ENCODE measurements at places on chromosomes 5 and 9.
A peak's percentile ranks its signal among the peaks of the same experiment; 100 is the strongest.

- DNase-seq: no peak
These were observed 507.5 kb downstream of the MTRR start for GRCh38 chr5:8376478-8376877.

DNA sequence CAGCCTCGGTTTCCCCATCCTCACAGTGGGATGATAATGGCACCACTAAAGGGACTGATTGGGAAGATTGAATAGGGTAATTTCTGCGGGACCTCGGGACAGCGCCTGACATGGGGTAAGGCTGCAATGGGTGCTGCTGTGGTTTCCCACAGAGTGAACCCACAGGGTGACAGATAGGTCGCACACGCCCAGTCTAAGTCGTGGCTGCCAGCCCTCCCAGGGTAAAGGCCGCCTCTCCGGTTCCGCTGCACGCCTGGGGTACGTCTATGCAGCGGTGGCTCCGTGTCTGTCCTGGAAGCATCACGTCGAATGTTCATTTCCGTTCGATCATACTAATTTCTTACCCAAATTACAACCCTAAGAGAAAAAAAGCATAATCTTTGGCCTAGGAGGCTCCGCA is 631 bp downstream of the CFAP77 start:
- no peak for DNase-seq

GRCh38 chr5:173922527-173922926 is 34.4 kb downstream of the CPEB4 start:
- no peak for DNase-seq

- DNase-seq: no peak
These were observed 602.6 kb downstream of the MTRR start for GRCh38 chr5:8471581-8471980.

- DNase-seq: no peak
These were observed 287.4 kb downstream of the ARHGAP26 start for GRCh38 chr5:143057580-143057999.

- no peak for DNase-seq
These were observed 2.7 kb downstream of the EPB41L4B start for GRCh38 chr9:109317979-109318741.

DNA sequence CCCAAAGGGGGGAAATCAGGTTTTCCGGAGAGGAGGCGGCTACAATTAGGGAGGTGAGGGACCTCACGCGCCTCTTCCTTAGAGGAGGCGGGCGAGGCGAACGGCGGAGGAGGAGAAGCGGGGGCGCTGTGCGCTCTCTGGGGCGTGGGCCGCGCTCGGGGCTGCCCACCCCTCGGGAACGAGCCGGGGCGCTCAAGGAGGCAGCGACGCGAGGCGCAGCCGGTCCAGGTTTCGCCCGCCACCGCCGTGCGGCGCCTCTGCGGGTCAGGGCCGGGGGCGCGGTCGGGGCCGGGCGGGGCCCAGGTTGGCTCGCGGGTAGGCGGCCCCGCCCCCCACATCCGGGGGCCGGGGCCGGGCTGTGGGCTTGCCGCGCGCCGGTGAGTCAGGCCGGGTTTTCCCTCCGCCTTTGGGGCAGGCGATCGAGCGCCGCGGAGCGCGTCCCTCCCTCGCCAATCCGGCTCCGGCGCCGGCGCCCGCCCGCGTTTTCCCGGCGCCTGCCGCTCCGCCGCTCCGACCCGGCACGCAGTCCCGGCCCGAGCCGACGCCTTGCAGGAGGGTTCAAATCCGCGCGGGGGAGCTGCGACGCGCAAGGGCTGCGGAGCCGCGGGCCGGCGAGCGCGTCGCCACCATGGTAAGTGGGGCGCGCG is at the start of gene N4BP3:
N4BP3 (plus strand) TSS at position 392 of the 647 bp plus-strand sequence. CDS start 6,052 bp downstream, outside the sequence.
- DNase-seq: peak; percentile 81

GRCh38 chr9:88399966-88400365 is 11.7 kb downstream of the SPIN1 start:
- no peak for DNase-seq

DNA sequence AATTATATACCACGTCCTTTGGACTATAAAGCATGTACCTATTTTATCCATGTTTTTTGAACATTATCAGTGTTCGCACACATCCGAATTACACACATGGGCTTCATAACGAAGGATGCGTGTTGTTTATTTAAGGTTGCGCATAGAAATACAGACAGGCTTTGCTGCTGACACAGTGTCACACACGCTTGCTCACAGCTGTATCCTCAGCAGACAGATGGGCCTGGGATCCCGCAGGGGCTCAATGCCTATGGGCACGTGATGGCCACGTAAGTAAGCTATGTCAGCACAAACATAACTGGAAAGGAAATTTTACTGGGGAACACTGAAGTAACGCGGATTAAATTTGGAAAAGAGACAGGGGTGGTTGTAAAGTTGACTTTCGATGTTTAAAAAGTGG is 76.6 kb downstream of the OTULIN start:
- no peak for DNase-seq

GRCh38 chr9:74847478-74848152 is 40.1 kb downstream of the TRPM6 start:
- DNase-seq: no peak

GRCh38 chr5:74619308-74619707 is 21.2 kb downstream of the ENC1 start:
- DNase-seq: no peak

- DNase-seq: no peak
These were observed 149.0 kb downstream of the AOPEP start for GRCh38 chr9:94875300-94876020.

GRCh38 chr5:145362266-145362665 is 472.9 kb downstream of the PRELID2 start:
- no peak for DNase-seq
